Endothelial cell (in vitro differentiated cells): ENCODE measurements at places on chromosomes 2 and 18. TPM values are rescaled to one million over a fixed set of nuclear protein-coding genes. Genes with fewer than 3 reads are reported as not detected.

DNA sequence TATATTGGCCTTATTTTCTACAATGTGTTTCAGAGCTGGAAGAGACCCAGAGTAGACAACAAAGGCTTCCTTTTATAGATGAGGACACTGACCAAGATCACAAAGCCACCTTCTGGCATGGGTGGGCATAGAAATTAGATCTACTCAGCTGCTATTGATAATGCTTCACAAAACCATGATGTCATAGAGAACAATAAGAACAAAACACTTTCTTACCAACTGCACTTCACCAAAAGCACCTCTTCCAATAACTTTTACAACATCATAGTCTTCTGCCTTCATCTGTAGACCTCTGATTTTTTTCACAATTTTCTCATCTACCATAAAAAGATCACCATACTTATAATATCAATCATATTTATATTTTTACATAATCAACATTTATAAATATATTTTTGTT is 58.1 kb downstream of the ROCK2 start:
- peak overlapping the region; percentile 25 for H3K27ac ChIP-seq
- H3K36me3 ChIP-seq = peaks cover 41% of the 10 kb centered on the region
- H3K4me3 ChIP-seq = no peak overlapping the region
- peaks cover 2% of the 10 kb centered on the region for H3K27me3 ChIP-seq
- no peak for DNase-seq
- peaks cover 34% of the 10 kb centered on the region for H3K4me1 ChIP-seq

The TSGA10 gene
- 4.2 TPM for total RNA-seq

The INPP5D gene
- total RNA-seq = 79.2 TPM

- H3K4me1 ChIP-seq = no peaks in the 10 kb centered on the region
- no peak for DNase-seq
- H3K36me3 ChIP-seq = no peaks in the 10 kb centered on the region
- no peak overlapping the region for H3K27ac ChIP-seq
These were observed 32.6 kb downstream of the NMUR1 start for GRCh38 chr2:231497651-231498050.

DNA sequence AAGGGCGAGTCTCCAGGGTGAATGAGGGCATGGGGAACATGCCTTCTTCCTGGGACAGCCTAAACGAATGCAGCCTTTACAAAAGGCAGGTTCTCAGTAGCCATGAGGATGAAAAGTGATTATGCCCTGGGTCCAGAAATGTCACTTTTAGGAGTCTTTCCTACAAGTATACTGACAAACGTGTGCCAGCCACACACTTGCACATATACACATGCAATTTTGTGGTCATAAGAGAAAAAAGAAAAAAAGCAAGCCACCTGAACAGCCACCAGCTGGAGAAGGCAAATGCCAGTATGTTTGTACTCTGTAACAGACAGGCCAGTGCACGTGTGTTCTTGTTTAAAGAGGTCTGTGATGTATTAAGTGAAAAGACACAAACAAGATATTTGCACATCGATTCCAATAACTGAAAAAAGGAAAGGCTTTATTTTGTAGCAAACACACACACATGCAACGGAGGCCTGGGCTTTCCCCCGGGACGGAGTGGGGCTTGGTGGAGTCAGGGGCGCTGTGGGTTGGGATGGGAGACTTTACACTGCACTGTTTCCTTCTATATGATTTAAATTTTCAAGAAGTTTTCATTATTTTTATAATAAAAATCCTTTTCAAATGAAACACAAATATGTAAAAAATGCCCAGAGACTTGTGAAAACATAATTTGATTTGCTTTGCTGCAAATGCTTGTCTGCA is 108.4 kb downstream of the FAM210A start:
- peaks cover 7% of the 10 kb centered on the region for H3K36me3 ChIP-seq
- no peak overlapping the region for H3K4me3 ChIP-seq
- H3K4me1 ChIP-seq = peaks cover 12% of the 10 kb centered on the region
- no peak overlapping the region for H3K27ac ChIP-seq

- no peak overlapping the region for H3K4me3 ChIP-seq
- H3K4me1 ChIP-seq = peaks cover 27% of the 10 kb centered on the region
- H3K36me3 ChIP-seq = peaks cover 3% of the 10 kb centered on the region
These were observed 59.6 kb downstream of the STPG4 start for GRCh38 chr2:47095349-47096020.

GRCh38 chr2:167490455-167490854 is 602.2 kb downstream of the XIRP2 start:
- H3K36me3 ChIP-seq = no peaks in the 10 kb centered on the region
- no peak overlapping the region for H3K4me3 ChIP-seq
- DNase-seq = no peak
- H3K27me3 ChIP-seq = no peaks in the 10 kb centered on the region
- H3K27ac ChIP-seq = no peak overlapping the region

GRCh38 chr2:74314107-74314506 is 29.1 kb downstream of the SLC4A5 start:
- no peaks in the 10 kb centered on the region for H3K27me3 ChIP-seq
- no peak for DNase-seq
- H3K4me1 ChIP-seq = peaks cover 6% of the 10 kb centered on the region
- H3K4me3 ChIP-seq = no peak overlapping the region
- H3K36me3 ChIP-seq = no peaks in the 10 kb centered on the region
- no peak overlapping the region for H3K27ac ChIP-seq

The NCK2 gene
- total RNA-seq = 93.7 TPM

The GBX2 gene
- 3.5 TPM for total RNA-seq

DNA sequence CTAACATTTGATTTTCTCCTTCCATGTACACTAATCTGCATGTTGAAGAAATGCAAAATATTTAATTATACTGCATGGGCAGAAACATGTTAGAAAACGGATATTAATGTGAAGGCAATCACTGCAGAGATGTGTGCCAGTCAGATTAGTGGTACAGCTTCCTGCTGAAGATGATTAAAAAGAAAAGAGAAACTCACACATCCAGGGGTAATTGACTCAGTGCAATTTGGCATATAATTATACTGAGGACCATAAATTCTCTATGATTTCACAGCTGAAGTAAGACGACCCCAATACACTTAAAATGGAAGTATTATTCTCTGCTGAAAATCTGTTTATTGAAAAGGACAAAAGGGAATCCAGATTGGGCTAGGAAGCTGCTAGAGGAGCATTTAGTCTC is 243.4 kb downstream of the TGIF1 start:
- H3K4me3 ChIP-seq = no peak overlapping the region
- no peak overlapping the region for H3K27ac ChIP-seq
- H3K4me1 ChIP-seq = no peaks in the 10 kb centered on the region
- H3K27me3 ChIP-seq = peaks cover 4% of the 10 kb centered on the region

DNA sequence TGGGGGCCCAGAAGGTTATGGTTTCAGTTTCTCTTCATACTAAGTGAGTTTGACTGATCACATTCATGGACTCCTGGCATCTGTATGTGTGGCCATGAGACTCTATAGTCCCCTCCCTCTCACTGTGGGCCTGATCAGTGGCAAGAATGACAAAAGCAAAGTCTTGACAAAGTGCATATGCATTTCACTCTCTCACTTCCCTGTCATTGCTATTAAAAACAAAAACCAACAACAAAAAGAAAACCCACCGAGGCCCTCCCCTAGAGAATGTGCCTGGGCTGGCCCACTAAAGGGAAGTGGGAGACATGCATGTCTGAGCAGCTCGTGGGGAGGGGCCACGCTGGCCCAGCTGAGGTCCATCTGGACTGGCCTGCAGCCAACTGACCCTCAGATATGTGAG is 600.1 kb upstream of the RAB6C start:
- H3K27me3 ChIP-seq = peaks cover 1% of the 10 kb centered on the region
- H3K4me1 ChIP-seq = peaks cover 2% of the 10 kb centered on the region
- H3K27ac ChIP-seq = no peak overlapping the region
- DNase-seq = no peak

The FRZB gene
- 90.8 TPM for total RNA-seq

DNA sequence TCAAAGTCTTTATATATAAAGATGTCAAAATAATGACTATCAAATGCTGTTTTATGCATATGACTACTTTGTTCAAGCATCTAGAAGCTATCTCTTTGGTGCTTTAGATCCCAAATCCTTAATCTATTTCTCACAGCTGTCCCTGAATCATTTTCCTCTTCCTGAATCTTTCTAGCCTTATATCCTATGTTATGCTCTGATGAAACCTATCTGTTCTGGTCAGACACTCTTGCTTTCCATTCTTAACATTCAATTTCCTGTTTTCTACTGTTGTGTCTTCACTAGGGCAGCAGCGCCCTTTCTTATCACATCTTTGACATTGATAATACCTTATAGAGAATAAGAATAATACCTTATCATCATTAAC is 6.3 kb upstream of the PARD3B start:
- H3K36me3 ChIP-seq = no peaks in the 10 kb centered on the region
- peaks cover 3% of the 10 kb centered on the region for H3K4me1 ChIP-seq
- no peak for DNase-seq

The ACTG2 gene
- 8.3 TPM for total RNA-seq

- H3K4me3 ChIP-seq = no peak overlapping the region
- H3K27ac ChIP-seq = no peak overlapping the region
- H3K4me1 ChIP-seq = no peaks in the 10 kb centered on the region
- no peaks in the 10 kb centered on the region for H3K36me3 ChIP-seq
These were observed 90.7 kb upstream of the TFPI start for GRCh38 chr2:187644981-187645380.

DNA sequence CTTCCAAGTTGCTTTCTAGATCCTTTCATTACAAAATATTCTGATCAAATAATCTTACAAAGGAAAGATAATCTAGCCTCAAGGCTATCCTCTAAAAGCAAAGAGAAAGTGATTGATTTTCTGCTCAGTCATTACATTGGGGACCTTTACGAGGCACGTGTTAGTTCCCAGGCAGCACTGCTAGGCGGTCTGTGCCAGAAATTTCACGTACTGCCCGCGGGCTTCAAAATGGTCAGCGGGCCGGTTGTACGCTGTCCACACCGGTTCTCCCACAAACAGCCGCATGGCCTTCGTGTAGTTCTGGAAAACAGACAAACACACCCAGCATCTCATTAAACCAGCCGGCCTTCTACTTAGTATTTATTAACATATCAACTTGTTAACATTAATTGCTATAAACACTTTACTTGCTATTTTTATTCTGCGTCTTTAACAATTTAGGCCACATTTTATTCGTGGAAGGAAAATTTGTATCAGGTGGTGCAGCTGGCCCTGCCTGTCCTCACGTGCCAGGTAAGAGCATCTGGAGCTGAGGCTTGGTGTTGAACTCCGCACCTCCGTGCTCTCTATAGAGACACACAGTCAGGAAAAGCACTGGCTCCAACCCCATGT is 20.4 kb downstream of the ADI1 start:
- peaks cover 3% of the 10 kb centered on the region for H3K27me3 ChIP-seq
- H3K27ac ChIP-seq = no peak overlapping the region
- no peaks in the 10 kb centered on the region for H3K4me1 ChIP-seq
- H3K36me3 ChIP-seq = peaks cover 21% of the 10 kb centered on the region

DNA sequence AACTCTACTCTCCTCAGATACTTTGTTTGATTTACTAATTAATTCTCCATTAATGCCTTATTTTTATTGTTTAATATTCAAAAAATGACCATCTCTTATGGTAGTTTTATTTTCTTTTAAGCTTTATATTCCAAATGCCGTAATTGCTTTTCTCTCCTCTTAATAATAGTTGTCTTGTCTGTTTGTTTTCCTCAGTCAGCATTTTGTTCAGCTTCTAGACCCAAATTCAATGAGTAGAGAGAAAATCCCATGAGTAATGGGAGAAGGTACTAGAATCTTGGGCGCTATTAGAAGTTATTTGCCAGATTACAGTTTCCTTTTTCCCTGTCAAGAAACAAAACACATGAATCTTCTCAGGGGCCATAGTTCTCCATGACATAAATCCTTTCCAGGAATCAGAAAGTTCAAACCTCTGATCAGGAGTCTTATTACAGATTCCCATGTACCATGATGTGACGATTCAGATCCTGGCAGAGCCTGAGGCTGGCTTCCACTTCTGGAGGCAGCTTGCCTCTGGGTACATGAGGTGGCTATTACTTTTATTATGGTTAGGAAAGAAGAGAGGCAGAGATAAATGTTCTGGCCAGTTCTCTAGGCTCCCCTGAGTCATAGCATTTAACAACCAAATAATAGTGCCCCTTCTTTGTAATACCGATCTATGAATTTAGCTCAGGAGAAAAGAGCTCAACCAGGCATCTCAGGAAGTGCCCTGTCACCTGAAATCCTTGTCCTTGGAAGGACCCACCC is 485.1 kb upstream of the SETBP1 start:
- DNase-seq = no peak
- H3K4me1 ChIP-seq = no peaks in the 10 kb centered on the region
- no peak overlapping the region for H3K27ac ChIP-seq
- no peaks in the 10 kb centered on the region for H3K36me3 ChIP-seq
